ENCODE measurements at places on chromosomes 4 and X.

GRCh38 chr4:174358410-174358809, 74.7 kb downstream of the CEP44 start:
- DNase-seq, result no peak

- no peak for DNase-seq
These were observed 53.7 kb downstream of the SEPSECS start for GRCh38 chr4:25106363-25107151.

- DNase-seq, result no peak
These were observed 72.3 kb downstream of the NYX start for GRCh38 chrX:41519468-41519867.

GRCh38 chr4:184416913-184417734, 57.2 kb downstream of the IRF2 start:
- DNase-seq, result peak; percentile 69

- DNase-seq, result no peak
These were observed 145.9 kb upstream of the ZFP42 start for GRCh38 chr4:187849556-187850225.

DNA sequence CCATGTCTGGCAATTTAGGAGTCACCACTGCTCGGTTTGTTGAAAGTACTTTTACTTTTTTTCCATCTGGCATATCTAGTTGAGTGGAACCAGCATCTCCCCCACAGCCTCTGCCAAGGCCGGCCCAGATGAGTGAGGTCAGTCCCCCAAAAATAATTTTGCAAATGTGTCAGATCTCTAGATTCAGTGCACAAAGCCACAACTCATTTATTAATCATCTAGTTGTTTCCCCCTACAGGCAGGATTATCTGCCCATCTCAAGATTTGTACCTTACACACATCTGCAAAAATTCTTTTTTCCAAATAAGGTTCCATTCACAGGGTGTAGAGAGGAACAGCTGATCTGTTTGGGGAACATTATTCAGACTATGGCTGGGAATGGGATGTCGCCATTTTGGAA, 174.0 kb upstream of the MXRA5 start:
- no peak for DNase-seq

DNA sequence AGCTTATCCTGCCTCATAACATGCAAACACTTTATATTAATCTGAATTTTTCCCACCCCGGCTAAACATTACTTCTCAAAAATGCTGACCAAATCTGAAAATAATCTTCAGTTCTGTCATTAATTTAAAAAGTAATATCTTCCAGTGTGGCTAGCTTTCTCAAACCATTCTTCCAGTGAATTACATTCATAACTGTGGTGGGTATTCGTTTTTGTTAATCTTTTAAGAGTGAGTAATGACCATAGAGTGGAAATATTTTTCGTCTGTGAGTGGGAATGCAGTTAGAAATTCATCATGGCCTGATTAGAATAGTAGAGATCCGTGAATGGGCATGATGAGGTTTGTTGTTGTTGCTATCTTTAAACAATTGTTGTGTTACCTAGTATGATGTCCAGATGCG, 138.6 kb upstream of the SFRP2 start:
- no peak for DNase-seq

DNA sequence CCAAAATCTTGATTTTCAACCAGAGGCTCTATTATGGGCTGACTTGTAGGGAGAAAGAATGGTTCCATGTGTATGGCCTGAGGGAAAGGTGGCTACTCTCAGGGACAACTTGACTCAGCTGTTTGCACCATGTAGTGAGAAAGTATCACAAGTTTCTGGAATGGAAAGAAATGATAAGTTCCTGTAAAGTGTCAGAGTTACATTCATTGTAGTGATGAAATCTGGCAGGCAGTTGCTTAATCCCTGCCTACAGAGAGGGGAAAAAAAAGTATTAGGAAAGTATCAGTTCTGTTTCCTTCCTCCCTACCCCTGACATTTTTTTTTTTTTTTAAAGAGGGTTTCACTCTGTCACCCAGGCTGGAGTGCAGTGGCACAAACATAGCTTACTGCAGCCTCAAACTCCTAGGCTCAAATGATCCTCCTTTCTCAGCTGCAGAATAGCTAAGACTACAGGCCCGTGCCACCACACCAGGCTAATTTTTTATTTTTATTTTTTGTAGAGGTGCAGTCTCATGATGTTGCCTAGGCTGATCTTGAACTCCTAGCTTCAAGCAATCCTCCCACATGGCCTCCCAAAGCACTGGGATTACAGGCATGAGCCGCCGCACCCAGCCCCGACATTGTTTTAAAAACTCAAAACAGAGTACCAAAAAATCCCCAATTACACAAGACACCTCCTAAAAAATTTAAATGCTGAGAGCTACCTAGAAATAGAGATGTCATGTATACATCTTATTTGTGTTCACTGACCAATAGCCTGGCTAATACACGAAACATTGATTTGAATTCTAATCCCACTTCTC, 4.8 kb upstream of the FBXL5 start:
- DNase-seq, result no peak

GRCh38 chrX:14819769-14820168, 53.1 kb downstream of the FANCB start:
- no peak for DNase-seq

DNA sequence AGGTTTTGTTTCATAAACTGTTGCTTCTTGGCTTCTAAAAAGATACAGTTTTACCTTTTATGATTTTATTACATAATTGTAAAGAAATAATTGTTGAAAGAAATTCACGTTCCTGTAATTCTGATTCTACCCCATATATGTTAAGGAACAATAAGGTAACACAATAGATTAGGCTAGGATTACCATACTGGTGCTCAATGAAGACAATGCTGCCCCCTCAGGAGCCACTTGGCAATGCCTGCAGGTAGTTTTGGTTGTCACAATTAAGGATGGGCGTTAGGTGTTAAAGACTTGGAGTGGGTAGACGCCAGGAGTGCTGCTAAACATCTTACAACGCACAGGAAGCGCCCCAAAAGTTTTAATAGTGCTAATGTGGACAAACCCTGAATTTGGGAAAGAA, 133.2 kb downstream of the NLGN4X start:
- no peak for DNase-seq

GRCh38 chr4:105858466-105859040, 36.7 kb upstream of the NPNT start:
- no peak for DNase-seq

- no peak for DNase-seq
These were observed 89.7 kb downstream of the TMEM131L start for GRCh38 chr4:153555730-153556434.

GRCh38 chr4:12701384-12701783, 782.8 kb downstream of the RAB28 start:
- DNase-seq, result no peak

DNA sequence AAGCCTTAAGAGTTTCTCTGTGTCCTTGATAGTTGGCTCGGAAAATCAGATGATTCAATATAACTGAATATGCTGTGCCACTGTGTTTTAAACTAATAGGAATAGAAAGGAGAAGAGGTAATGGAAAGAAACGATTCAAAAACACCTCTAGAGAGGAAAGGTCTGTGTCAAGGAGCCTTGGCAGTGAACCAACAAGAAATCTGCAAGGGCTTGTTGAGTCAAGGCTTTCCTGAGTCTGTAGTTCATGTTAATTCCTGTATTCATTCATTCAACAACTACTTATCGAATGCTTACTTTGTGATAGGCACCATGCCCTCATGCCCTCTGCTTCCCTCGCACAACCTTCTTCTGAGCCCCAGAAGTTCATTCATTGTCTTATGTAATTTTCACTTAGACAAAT, 336.0 kb downstream of the PDHA2 start:
- DNase-seq, result no peak

- no peak for DNase-seq
These were observed 227.3 kb upstream of the TENM3 start for GRCh38 chr4:182015893-182016292.

GRCh38 chr4:151418385-151418784, 9.4 kb downstream of the FHIP1A start:
- DNase-seq, result no peak

DNA sequence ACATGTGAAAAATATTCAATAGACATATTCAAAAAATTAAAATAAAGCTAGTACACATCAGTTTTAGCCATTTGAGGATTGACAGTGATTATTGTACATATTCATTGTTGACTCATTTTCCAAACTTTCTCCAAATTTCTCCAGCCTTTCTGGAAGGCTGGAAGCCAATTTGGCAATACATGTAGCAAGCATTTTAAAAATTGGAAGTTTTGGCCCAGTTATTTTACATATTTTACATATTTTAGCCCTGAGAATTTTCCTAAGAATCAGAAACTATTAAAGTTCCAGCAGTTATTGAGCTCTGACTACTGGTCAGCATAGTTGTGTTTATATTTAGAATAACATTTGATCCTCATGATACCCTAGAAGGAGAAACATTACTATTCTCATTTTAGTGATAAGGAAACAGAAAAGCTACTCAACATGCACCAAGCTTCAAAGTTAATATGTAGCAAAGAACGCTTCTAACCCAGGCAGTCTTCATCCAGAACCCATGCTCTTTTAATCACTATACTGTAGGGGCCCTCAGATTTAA, 3.2 kb downstream of the CABS1 start:
- no peak for DNase-seq

GRCh38 chrX:26915064-26915463, 548.1 kb downstream of the PPP4R3C start:
- no peak for DNase-seq
